ENCODE measurements at places on chromosomes 1 and 21. TPM values are rescaled to one million over a fixed set of nuclear protein-coding genes. Genes with fewer than 3 reads are reported as not detected.
A peak's percentile ranks its signal among the peaks of the same experiment; 100 is the strongest.

Gene DPYD
- polyA plus RNA-seq: 32.5 TPM

Gene FCRL5
- 0.09 TPM for polyA plus RNA-seq

Gene FAAH
- polyA plus RNA-seq: 23.1 TPM

Gene FCRL1
- polyA plus RNA-seq: 0.52 TPM

Gene TNFRSF1B
- 16.3 TPM for polyA plus RNA-seq

Gene FCRLA
- polyA plus RNA-seq: 0.12 TPM

Gene S100A3
- not detected for polyA plus RNA-seq

Gene ATPAF1
- polyA plus RNA-seq: 48.9 TPM

Gene CLEC20A
- 0.09 TPM for polyA plus RNA-seq

Gene LAD1
- 96.4 TPM for polyA plus RNA-seq

Gene UBASH3A
- 0.73 TPM for polyA plus RNA-seq

Gene GPR52
- 0.88 TPM for polyA plus RNA-seq

Gene RAD54L
- 6.6 TPM for polyA plus RNA-seq

Gene RFX5
- polyA plus RNA-seq: 41.4 TPM

Gene RHBDL2
- polyA plus RNA-seq: 0.72 TPM

Gene REN
- 4.2 TPM for polyA plus RNA-seq

Gene SH2D1B
- polyA plus RNA-seq: 2.1 TPM

Gene MPL
- 0.21 TPM for polyA plus RNA-seq

Gene GJA9
- 0.42 TPM for polyA plus RNA-seq

GRCh38 chr1:31153423-31153822, 86.3 kb downstream of the NKAIN1 start:
- no peak for DNase-seq

- no peak for DNase-seq
Observed at GRCh38 chr1:33653226-33653625, 180.8 kb downstream of the ZSCAN20 start.

GRCh38 chr1:197092491-197093023, 25.5 kb upstream of the F13B start:
- DNase-seq: no peak

GRCh38 chr1:112464501-112464900, 44.3 kb upstream of the WNT2B start:
- no peak for DNase-seq

DNA sequence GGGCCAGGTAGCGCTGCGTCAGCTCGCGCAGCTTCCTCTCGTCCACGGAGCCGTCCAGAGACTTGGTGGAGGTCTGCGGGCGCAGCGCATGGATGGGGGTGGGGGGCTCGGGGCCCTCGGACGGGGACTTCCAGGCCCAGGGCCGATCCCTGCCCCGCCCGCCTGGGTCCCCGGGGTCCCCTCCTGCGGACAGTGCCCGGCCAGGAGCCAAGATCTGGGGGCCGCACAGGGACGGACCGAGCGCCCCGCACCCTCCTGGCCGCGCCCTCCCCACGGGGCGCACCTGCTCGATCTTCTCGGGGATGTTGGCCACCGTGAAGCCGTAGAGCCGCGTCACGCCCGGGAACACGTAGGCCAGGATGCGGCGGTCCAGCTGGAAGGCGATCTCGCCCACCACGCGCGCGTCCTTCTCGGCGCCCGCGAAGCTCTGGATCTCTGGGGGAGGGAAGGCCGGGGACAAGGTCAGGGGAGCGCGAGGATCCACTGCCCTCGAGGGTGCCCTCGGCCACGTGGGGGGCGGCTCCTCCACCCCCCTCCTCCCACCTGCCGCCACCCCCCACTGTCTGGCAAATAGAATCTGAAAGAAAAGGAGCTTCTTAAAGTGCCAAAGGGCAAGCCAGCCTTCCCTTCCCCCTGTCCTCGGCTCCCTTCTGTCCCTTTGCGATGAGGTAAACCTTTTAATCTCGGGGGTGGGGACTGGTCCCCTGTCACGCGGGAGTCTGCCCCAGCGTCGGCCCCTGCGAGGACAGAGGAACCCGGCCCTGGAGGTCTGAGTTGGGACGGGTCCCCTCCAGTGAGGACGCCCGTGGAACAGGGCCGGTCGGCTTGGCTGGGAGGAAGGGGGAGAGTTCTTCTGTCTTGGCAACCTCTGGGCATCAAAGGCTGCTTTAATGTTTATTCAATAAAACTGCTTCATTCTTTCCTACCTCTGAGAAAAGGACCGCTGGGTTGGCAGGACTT, 6.5 kb upstream of the FTCD start:
- no peak for DNase-seq

DNA sequence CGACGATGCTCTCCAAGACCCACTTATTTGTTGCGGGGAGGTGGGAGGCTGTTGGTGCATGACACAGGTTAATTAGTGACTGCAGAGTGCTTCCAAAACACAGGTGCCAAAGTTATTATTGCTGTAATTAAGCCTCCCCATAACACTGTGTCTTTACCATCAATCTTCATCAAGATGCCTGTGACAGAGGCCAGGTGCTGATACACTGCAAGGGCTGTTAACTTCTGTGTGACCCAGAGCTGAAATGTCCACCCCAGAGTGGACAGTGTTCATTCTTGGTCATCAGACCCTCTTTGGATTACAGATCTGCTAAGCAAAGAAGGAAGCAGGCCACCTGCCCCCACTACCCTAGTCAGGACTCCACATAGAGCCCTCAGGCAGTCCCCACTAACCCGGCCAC, 55.5 kb downstream of the CAPN8 start:
- no peak for DNase-seq

DNA sequence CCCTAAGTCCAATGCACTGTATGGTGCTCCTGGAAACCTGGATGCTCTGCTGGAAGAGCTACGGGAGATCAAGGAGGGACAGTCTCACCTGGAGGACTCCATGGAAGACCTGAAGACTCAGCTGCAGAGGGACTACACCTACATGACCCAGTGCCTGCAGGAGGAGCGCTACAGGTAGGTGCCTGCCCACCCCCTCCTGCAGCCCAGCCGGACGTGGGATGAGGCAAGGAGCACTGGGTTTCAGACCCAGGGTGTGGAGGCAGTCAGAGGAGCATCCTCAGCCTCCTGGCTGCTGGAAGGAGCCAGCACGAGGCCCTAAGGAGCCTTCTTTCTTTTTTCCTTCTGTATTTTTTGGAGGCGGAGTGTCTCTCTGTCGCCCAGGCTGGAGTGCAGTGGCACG, 42.0 kb downstream of the TMCC2 start:
- no peak for DNase-seq

DNA sequence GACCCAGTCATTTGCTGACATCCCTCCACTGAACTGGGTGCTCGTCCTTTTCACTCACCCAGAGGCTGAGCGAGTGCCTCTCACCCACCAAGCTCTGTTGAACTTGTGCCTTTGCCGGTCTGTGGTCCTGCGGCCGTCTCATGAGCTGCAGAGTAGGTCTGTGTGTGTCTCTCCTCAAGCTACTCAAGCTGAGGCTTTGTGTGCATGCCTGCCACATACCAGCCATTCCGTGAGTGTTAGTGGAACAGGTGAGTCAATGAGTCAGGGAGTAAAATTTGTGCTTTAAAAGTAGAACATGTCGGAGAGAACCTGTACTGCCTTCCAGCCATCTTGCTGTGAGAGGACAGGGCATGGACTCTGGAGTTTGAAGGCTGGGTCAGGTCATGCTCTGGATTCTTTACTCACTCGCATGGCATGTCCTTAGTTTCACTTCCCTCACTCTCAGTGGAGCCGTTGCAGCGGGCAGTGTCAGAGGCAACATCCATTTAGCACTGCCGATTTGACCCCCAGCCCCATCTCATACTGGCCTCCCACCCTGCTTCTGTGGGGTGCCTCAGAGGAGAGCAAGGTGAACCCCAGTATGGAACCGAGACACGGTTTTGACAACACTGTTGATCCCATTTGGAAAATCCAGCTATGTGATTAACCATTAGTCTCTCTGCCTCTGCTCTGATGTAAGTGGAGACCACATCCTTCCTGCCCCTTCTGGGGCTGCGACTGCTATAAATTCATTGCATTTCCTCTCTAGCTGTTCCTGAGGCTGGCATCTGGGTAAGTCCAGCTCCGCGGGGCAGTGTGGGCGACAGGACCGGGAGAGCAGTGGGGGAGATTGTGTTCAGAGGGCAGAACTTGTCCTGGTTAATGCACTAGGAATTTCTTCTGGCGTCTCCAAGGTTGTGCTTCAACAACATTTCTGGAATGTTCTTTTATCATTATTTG, at the start of gene NLRP3:
Gene NLRP3, plus strand, starts transcription at position 751 of the 939 bp plus-strand sequence. CDS start 2,628 bp downstream, outside the sequence.
- peak; percentile 9 for DNase-seq

GRCh38 chr1:26037904-26038303, 8.0 kb downstream of the SLC30A2 start:
- no peak for DNase-seq

DNA sequence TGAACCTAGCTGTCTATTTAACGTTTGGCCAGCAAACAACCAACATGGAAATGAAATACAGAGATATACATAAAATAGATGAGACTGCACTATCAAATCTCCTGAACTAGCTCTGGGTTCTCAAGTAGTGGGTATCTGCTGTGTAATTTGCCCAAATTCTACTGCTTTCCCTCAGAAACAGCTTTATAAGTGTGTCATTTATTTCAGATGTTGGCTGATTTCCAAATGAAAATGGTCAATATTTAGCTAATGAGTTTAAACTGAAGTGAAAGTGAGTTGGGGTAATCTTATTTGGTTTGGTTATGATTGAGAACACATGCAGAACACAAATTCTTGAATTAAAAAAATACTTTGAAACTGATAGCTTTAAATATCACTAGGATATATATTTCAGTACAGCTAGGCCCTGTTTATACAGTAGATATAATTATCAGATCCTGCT, 601.7 kb upstream of the CXADR start:
- no peak for DNase-seq

- no peak for DNase-seq
Observed at GRCh38 chr1:161096530-161096929, 1.6 kb upstream of the KLHDC9 start.

DNA sequence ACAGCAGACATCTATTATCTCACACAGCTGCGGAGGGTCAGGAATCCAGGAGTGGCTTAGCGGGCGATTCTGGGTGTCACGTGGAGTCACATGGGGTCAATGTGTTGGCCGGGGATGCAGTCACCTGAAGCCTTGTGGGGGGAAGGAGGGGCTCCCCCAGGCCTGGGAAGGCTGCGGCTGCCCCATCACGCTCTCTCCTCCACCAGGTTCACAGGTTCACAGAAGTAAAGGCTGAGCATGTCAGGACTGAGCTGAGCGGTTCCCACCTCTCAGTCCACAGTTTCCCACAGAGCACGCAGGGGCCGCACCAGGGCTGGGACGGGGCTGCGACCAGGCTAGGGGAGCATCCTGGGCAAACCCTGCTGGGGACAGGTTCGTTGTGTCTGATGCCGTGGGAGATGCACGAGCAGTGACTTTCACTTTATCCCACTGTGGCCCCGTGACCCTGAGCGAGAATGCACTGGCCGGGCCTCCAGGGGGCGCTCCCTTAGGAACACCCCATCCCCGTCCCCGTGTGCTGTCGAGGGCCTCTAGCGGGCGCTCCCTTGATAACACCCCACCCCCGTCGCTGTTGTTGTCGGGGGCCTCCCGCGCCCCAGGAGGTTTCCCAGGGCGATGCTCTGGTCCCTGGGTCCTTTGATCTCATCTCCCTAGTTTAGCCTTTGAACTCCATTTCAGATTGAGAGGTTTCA, 73.2 kb upstream of the TRAPPC10 start:
- DNase-seq: peak; percentile 77

GRCh38 chr1:7767176-7767575, 3.9 kb upstream of the VAMP3 start:
- DNase-seq: no peak

GRCh38 chr21:15159382-15160020, 94.7 kb upstream of the NRIP1 start:
- no peak for DNase-seq

GRCh38 chr1:3745590-3746381, 6.5 kb upstream of the CCDC27 start:
- no peak for DNase-seq

GRCh38 chr1:201215531-201216357, 25.1 kb downstream of the IGFN1 start:
- no peak for DNase-seq

- DNase-seq: no peak
Observed at GRCh38 chr1:39262802-39263201, 58.3 kb downstream of the MACF1 start.

DNA sequence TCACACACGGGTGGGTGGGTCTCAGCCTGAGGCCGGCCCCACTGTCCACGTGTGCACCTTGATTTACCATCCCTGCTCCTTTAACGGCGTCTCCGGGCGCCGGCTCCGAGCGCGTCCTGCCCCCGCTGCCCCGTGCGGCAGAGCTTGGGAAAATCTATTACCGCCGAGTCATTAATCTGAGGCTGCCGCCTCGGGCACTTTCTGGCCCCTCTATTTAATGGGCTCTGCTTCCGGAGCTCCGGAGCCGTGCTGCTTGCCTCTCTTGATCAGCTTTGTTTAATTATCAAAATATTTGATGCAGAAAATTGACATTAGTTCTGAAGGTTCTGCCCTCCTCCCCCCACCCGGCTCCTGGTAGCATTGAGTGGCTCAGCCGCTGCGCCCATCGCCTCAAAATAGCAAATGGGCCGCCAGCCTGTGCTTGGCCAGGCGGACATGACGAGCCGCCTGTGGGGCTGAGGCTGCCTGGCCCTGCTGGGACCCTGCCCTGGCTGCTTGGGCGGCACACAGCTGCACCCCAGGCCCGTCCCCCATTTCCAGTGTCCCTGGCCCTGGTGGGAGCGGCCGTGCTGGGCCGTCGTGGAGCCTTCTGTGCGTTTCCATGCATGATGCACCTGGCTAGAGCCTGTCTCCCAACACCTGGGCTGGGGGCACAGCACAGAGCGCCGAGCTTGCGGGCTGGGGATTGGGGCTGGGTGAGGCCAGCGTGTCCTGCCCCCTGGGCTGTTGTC, 81.6 kb upstream of the TTC34 start:
- no peak for DNase-seq

GRCh38 chr21:41217671-41218385, 49.9 kb downstream of the BACE2 start:
- peak; percentile 70 for DNase-seq

GRCh38 chr1:181033799-181034451, at the start of gene MR1:
MR1 (plus strand) TSS chr1:181033983; CDS start chr1:181034008, 25 bp downstream.
- DNase-seq: peak; percentile 65

DNA sequence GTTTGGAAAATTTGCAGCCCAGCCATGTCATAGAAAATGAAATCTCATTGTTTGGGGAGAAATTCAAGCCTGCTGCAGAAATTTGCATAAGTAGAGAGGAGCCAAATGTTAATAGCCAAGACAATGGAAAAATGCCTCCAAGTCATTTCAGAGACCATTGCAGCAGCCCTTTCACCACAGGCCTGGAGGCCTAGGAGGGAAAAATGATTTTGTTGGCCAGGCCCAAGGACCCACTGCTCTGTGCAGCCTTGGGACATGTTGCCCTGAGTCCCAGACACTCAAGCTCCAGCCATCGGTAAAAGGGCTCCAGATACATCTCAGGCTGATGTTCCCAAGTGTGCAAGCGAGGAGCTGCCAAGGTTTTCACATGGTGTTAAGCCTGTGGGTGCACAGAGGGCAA, 1.1 kb downstream of the KRTAP19-2 start:
- DNase-seq: no peak

GRCh38 chr1:157771661-157772425, 5.1 kb downstream of the FCRL2 start:
- no peak for DNase-seq

GRCh38 chr1:53733447-53733931, 5.5 kb downstream of the GLIS1 start:
- DNase-seq: no peak

- DNase-seq: no peak
Observed at GRCh38 chr1:228204958-228205357, 2.9 kb upstream of the OBSCN start.

Data from large intestine (tissue), 12 donors.